ENCODE measurements at places on chromosomes 12 and 14. TPM values are rescaled to one million over a fixed set of nuclear protein-coding genes. Genes with fewer than 3 reads are reported as not detected.

The CBX5 gene
- total RNA-seq: 8.7 TPM

The MUCL1 gene
- not detected for total RNA-seq

The MYH6 gene
- not detected for total RNA-seq

The GPRC5A gene
- 39.5 TPM for total RNA-seq

The SDSL gene
- total RNA-seq: not detected

GRCh38 chr12:53533471-53533870 is 26.2 kb upstream of the NPFF start:
- no peak overlapping the region for H3K4me3 ChIP-seq
- H3K36me3 ChIP-seq: peaks cover 99% of the 10 kb centered on the region
- peaks cover 7% of the 10 kb centered on the region for H3K4me1 ChIP-seq
- no peak overlapping the region for H3K27ac ChIP-seq
- no peak for DNase-seq
- H3K27me3 ChIP-seq: no peaks in the 10 kb centered on the region

GRCh38 chr14:55838529-55839052 is 258.6 kb downstream of the KTN1 start:
- no peaks in the 10 kb centered on the region for H3K4me1 ChIP-seq

GRCh38 chr12:6140651-6141447 is 16.4 kb upstream of the VWF start:
- H3K27me3 ChIP-seq: no peaks in the 10 kb centered on the region
- no peaks in the 10 kb centered on the region for H3K4me1 ChIP-seq
- peak overlapping the region; percentile 64 for H3K27ac ChIP-seq
- DNase-seq: peak; percentile 55
- H3K36me3 ChIP-seq: no peaks in the 10 kb centered on the region

DNA sequence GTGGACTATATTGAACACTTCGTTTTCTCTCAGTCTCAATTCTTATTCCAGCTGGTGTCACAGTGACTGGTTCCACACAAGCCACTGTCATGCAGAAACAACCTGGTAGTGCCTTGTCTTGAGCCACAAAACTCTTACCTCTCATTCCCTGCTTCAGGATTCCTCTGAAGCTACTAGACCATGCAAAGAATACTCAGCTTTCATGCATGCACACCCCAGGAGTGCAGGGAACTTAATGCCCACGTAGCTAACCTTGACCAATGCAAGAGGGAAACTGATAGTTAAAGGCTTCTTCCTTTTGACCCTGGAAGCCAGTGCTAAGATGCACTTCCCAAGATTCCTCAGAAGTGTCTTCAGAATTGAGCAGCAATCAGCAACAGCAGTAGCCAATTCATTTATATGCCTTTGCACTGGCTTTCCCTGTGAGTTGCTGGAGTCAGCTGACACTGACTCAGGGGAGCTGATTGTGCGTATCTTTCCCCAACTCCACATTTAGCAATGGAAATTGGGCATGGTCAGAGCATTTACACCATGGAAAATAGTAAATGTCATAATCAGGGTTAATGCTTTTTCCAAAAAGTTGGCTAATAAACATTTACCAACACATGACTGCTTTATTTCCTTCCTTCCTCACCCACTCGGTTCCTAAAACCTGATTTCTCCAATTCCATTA is 113.6 kb upstream of the SLC35F4 start:
- H3K27ac ChIP-seq: no peak overlapping the region
- no peaks in the 10 kb centered on the region for H3K27me3 ChIP-seq
- H3K36me3 ChIP-seq: no peaks in the 10 kb centered on the region
- H3K4me1 ChIP-seq: no peaks in the 10 kb centered on the region
- no peak for DNase-seq

- H3K4me3 ChIP-seq: no peak overlapping the region
- no peaks in the 10 kb centered on the region for H3K36me3 ChIP-seq
- H3K27ac ChIP-seq: no peak overlapping the region
- H3K4me1 ChIP-seq: no peaks in the 10 kb centered on the region
- no peak for DNase-seq
Measured at GRCh38 chr12:43057566-43057965, 468.0 kb upstream of the PRICKLE1 start.

DNA sequence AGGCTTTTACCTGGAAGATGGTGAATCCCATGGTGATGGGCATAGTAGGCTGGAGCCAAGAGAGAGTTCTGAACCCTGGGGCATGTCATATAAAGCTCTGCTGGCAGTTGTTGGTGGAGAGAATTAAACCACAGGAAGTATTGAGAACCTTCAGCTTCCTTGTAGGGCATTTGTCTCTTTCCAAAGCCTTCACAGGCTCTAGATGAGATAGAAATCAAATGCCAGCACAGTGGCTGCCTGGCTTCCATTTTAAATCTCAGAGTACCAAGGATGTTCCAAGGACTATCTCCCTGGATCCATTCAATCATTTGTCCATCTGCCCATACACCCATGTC is 369.6 kb downstream of the DPF3 start:
- no peak for DNase-seq
- no peaks in the 10 kb centered on the region for H3K27me3 ChIP-seq
- no peaks in the 10 kb centered on the region for H3K36me3 ChIP-seq
- no peak overlapping the region for H3K4me3 ChIP-seq

DNA sequence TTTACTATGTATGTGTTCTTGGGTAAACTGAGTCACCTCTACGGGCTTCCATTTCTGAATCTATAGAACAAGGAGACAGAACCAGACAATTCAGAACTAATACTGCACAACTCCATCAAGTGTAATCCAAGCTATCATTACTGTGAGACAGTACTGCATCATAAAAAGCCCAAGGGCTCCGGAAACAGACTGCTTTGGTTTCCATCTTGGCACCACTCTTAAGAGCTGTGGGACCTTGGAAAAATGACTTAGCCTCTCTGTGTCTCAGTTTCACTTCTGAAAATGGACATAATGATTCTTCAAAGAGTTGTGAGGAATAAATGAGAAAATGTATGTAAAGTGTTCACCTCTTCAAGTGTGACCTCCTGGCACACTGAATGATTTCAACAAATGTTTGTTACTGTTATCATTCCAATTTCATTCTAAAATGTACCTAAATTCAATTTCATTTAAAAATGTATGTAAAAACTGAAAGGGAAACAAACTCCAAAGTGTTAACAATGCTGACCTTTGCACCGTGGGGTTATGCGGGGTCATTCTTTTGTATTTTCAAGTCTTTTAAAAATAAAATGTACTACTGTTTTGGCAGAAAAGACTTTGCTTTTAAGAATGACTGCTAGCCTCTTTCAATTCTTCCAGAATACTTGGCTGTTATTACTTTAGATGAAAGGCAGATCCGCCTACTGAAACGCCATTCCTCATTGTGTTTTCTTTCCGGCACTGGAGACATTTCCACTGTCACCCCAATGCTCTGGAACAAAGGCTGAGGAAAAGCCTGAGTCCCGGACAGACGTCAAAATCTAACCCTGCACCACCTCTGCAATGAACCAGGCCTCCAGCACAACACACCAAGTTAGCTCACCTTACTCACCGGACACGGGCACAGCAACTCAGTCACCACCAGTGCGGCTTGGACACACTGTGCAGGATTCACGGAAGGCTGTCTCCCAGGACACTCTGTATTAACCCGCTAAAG is 62.8 kb downstream of the TMCC3 start:
- peak overlapping the region; percentile 34 for H3K27ac ChIP-seq
- peaks cover 10% of the 10 kb centered on the region for H3K4me1 ChIP-seq
- no peaks in the 10 kb centered on the region for H3K36me3 ChIP-seq
- H3K4me3 ChIP-seq: no peak overlapping the region
- H3K27me3 ChIP-seq: no peaks in the 10 kb centered on the region

- no peaks in the 10 kb centered on the region for H3K36me3 ChIP-seq
- H3K27ac ChIP-seq: peak overlapping the region; percentile 100
- DNase-seq: no peak
- no peaks in the 10 kb centered on the region for H3K27me3 ChIP-seq
- peak overlapping the region; percentile 82 for H3K4me3 ChIP-seq
Measured at GRCh38 chr14:60250257-60251035, 1.4 kb downstream of the PPM1A start.

- no peak overlapping the region for H3K27ac ChIP-seq
- no peak overlapping the region for H3K4me3 ChIP-seq
- H3K4me1 ChIP-seq: no peaks in the 10 kb centered on the region
- DNase-seq: no peak
Measured at GRCh38 chr12:53530061-53530460, 22.8 kb upstream of the NPFF start.

- no peaks in the 10 kb centered on the region for H3K4me1 ChIP-seq
- no peak overlapping the region for H3K4me3 ChIP-seq
- no peak overlapping the region for H3K27ac ChIP-seq
- no peaks in the 10 kb centered on the region for H3K27me3 ChIP-seq
- H3K36me3 ChIP-seq: peaks cover 40% of the 10 kb centered on the region
Measured at GRCh38 chr14:23486036-23486435, 16.5 kb downstream of the NGDN start.

DNA sequence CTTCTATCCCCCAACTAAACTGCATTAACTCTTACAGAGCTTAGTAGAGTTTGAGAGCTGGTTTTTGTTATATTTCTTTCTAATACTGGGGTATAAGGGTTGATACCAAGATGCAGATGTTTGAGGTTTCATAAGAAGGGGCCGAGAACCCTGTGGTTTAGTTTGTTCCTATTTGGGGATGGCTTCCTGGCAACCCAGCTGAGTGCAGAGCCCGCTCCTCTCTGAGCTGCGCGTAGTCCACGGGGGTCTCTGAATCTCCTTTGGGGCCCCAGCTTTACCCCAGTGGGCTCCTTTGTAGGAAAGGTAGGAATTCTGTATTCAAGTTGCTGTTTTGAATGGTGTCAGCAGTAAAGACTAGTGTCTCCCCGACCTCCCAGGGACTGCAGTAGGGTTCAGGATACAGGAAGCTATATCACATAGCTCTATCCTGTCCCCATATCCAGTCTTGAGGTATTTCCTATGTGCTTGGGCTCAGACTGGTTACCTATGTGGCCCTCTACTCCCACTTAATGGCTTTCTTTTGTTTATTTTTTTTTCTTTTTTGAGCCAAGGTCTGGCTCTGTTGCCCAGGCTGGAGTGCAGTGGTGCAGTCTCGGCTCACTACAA is 25.4 kb downstream of the PLXNC1 start:
- no peaks in the 10 kb centered on the region for H3K4me1 ChIP-seq
- H3K27me3 ChIP-seq: no peaks in the 10 kb centered on the region
- no peak overlapping the region for H3K4me3 ChIP-seq
- no peak for DNase-seq

GRCh38 chr12:114684098-114684869 is at the start of gene TBX3:
Gene TBX3, minus strand, starts transcription at chr12:114684175. Its CDS starts 975 bp downstream, at chr12:114683200.
- H3K27me3 ChIP-seq: peaks cover 100% of the 10 kb centered on the region
- H3K4me1 ChIP-seq: peaks cover 43% of the 10 kb centered on the region
- DNase-seq: peak; percentile 97
- H3K36me3 ChIP-seq: no peaks in the 10 kb centered on the region
- H3K4me3 ChIP-seq: peak within 1 kb of the TSS; percentile 52
- H3K27ac ChIP-seq: peak within 1 kb of the TSS; percentile 87

DNA sequence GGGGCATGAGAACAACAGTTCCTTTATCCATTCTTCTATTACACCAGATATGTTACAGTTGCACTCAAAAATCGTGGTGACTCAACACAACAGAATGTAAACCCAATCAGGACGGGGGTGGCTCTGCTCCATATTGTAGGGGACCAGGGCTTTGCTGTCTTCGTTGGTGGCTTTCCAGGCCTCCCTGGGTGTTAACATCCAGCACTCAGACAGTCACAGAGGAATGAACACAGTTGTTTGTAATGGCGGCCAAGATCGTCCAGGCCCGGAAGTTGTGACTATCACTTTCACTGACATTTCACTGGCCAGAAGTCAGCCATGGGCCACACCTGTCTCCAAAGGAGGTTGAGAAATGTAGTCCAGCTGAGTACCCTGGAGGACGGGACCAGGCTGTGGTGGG is 204.1 kb downstream of the CACNA1C start:
- no peak overlapping the region for H3K27ac ChIP-seq
- H3K4me1 ChIP-seq: no peaks in the 10 kb centered on the region
- no peaks in the 10 kb centered on the region for H3K27me3 ChIP-seq
- DNase-seq: no peak
- H3K36me3 ChIP-seq: no peaks in the 10 kb centered on the region
- no peak overlapping the region for H3K4me3 ChIP-seq

- H3K4me1 ChIP-seq: peaks cover 5% of the 10 kb centered on the region
- H3K27me3 ChIP-seq: peaks cover 7% of the 10 kb centered on the region
- no peak for DNase-seq
Measured at GRCh38 chr12:3746758-3747157, 6.2 kb downstream of the CRACR2A start.
